ENCODE measurements at places on chromosomes 7 and 10.

GRCh38 chr7:157875230-157876179 lies 538.7 kb downstream of the DNAJB6 start:
- DNase-seq, result peak; percentile 40

DNA sequence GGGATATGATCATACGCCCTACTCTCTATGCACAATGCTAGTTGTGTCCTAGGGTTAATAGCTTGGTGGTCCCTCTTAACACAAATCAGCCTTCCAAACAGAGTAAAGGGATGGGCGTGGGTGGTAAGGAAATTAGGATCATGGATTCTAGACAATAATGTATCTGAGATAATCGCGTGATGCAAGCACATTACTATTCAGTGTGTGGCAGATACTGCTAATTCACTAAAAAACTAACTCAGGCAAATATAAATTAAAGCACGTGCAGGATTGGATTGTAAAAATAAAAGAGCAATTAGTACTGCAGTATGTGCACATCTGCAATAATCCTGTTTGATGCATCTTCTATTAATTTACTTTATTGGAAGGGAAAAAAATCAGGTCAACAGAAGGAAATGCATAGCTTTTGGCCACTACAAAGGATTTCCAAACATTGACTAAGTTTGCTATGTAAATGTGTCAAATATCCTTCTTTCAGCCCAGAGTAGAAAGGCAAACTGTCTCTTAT lies 22.0 kb downstream of the TWIST1 start:
- DNase-seq, result no peak

DNA sequence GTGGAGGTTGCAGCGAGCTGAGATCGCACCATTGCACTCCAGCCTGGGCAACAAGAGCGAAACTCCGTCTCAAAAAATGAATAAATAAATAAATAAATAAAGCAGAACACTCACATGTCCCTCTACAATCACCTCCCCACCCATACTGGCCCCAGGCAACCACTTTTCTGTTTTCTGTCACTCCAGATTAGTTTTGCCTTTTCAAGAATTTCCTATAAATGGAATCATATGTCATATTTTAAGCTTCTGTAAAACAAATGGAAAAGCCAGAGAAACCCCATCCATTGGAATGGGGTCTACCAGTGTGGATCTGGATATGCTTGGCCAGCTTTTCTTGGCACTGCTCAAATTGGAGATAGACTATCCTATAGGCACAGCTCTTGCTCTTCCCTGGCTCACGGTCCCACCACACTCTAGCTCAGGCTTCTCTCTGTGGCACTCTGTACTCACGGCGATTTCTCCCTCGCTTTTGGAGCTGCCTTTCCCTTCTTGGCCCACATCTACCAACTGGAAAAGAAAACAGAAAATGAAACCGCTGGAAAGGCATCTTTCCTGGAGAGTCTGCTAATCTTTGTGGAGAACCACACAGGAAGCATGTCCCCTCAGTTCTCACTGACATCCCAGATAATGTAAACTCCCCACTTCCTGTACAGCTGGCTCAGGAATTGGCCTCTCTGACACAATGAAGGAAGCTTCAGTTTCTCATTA lies 210.1 kb downstream of the JCAD start:
- DNase-seq, result no peak

GRCh38 chr10:22368981-22369380 lies 23.7 kb downstream of the SPAG6 start:
- no peak for DNase-seq

DNA sequence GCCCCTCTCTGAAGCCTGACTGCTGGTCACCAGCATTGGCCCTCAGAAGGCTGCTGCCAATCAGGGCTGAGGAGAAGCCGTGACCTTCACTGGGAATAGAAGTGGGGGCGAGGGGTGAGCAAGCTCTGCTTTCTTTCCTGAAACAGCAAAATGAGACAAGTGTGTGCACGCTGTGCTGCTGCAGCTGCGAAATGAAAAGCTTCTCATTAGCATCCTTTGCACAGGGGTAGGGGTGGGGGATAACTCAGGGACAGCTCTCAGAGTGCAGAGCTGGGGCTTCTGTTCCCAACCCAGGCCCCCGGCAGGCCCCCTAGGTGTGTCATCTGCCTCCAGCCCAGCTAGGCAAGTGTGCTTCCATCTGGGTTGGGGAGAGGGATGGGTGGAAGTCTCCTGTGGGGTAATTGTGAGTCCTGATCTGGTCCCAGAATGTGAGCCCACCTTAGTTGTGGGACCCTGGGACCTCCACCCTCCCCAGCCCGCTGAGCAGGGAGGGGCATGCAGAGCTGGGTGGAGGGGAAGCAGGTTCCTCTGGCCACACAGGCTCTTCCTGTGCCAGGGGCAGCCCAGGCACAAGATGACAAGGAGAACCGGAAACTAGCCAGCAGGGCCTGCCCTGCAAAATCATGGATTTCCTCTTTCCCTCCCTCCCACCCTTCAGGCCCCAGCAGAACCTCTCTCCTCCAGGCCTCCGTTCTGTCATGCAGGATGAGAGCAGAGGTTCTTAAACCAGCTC lies 22.2 kb downstream of the ZNF467 start:
- no peak for DNase-seq
